Karpas-422 (cell line): ENCODE measurements at places on chromosomes 5 and 9.

GRCh38 chr5:136491806-136492205, 126.5 kb upstream of the TRPC7 start:
- no peak for DNase-seq

DNA sequence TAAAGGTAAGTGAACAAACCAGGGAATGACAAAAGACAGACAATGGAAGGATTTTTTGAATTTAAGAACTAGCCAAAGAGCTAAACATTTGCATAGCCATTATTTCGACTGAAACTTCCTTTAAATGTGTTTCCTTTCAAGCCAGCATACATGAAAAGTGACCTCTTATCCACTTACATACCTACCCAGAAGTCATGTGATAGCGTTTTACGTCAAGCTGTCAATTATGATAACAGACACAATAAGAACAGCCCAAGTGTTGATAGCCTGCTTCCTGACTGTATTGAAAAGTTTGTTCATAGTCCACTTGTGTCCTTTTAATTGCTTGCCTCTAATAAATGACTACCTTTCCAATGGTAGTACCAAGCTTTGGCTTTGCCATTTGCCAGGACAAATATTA, 206.0 kb downstream of the NFIB start:
- no peak for DNase-seq

DNA sequence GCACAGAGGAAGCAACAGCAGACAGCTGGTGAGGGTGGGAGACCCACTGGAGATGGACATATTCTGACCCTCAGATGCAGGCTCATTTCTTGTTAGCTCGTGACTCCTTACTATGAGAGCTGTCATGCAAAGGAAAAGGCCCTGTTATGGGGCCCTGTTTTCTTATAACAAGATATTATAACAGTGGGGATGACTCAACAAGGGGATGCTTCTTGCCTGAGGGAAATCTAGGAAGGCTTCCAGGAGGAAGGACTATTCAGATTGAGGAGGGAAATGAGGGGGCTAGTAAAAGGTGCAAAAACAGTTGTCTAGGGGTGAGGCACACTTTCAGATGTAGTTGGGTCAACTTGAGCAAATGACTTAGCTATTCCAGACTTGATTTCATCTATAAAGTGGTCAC, 83.0 kb downstream of the DAB2IP start:
- no peak for DNase-seq

- no peak for DNase-seq
These were observed 130.1 kb upstream of the SLC44A1 start for GRCh38 chr9:105114318-105114717.

- DNase-seq, result no peak
These were observed 17.1 kb upstream of the CDC23 start for GRCh38 chr5:138230261-138230660.

DNA sequence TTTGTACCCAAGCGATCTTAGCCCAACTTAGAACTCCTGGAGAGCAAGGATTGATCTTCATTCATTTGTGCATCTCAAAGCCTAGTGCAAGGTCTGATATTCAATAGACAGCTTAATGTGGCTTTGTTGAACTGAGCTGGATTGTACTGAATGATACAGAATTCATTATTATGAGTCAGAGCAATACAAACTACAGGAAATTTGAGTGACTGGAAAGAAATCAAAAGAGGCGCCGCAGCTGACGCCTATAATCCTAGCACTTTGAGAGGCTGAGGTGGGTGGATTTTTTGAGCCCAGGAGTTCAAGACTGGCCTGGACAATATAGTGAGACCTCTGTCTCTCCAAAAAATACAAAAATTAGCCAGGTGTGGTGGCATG, 58.6 kb downstream of the ENC1 start:
- no peak for DNase-seq

- DNase-seq, result no peak
These were observed 6.6 kb downstream of the GADD45G start for GRCh38 chr9:89611425-89611824.

DNA sequence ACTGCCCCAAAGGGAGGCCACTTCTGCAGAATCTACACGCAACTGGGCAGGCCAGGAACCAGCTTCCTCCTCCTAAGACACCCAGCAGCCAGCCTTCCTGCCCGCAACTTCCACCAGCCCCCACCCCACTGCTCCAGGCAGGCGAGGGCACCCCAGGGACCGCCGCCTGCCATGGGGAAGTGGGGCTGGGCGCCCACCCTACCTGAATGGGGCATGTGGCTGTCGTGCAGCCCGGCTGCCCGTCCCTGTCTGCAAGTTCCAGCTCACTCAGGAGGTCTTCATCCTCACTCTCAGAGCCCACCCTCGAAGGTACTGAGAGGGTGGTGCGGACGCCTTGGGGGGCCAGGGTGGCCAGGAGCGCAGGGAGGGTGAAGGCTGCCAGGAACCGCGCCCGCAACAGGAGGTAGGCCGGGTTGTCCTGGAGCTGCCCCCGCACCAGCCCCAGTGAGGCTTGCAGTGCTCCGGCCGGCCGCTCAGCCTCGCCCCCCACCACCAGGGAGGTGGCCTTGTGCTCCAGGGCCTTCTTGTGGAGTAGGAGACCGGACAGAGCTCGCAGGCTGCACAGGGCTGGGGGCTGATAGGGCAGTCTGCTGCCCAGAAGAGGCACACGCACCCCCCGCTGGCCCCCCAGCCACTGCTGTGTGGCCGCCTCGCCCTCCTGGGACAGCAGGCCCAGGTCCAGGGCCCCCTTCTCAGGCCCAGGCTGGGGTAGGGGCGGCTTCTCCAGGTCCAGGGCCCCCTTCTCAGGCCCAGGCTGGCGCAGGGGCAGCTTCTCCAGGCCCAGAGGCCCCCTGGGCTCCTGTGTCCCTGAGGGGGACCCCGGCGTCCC, 4.1 kb upstream of the CARD9 start:
- no peak for DNase-seq

GRCh38 chr5:142472306-142472951, 147.6 kb upstream of the SPRY4 start:
- no peak for DNase-seq
